ENCODE measurements at places on chromosomes 4 and X. TPM values are rescaled to one million over a fixed set of nuclear protein-coding genes. Genes with fewer than 3 reads are reported as not detected.

- peaks cover 56% of the 10 kb centered on the region for H3K4me1 ChIP-seq
- peak overlapping the region; percentile 57 for H3K27ac ChIP-seq
- H3K36me3 ChIP-seq = no peaks in the 10 kb centered on the region
- no peak for DNase-seq
- H3K27me3 ChIP-seq = no peaks in the 10 kb centered on the region
- H3K4me3 ChIP-seq = peak overlapping the region; percentile 37
Measured at GRCh38 chrX:40153345-40154249, 55.8 kb upstream of the BCOR start.

DNA sequence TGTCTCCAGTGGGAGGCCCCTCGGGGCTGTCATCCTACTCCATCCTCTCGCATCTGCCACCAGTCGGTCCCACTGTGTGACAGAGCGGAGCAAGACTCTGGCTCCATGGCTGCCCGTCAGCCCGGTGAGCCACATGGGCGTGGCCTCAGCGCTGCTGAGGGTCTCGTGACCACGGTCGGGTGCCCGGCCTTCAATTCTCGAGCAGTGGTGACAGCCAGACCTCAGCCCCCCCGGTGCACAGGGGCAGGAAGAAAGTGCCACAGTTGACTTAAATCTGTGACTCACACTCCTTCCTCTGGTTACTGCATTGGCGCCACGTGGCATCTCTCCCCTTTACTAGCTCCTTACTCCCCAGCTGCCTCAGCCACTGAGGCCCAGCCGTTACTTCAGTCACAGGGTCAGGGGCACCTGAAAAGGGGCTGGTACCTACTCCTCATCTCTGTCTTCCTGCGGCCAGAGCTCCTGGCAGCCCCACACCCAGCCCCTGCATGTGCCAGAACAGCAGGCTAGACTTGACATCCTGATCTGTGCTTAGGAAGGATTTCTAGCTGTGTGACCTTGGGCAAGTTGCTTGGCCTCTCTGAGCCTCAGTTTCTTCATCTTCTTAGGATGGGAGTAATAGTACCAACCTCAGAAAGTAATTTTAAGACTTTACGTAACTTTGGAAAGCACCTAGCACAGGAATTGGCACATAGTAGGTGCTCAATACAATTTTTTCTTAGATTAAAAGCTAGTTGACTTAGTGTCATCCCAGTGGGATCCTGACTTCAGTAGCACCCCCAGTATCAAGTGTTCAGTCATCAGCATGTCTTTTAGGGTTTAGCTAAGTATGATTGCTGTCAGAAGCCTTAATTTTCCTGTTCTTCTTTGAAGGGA is 66.1 kb downstream of the TNIP2 start:
- H3K27ac ChIP-seq = no peak overlapping the region
- peaks cover 97% of the 10 kb centered on the region for H3K36me3 ChIP-seq
- no peak for DNase-seq

DNA sequence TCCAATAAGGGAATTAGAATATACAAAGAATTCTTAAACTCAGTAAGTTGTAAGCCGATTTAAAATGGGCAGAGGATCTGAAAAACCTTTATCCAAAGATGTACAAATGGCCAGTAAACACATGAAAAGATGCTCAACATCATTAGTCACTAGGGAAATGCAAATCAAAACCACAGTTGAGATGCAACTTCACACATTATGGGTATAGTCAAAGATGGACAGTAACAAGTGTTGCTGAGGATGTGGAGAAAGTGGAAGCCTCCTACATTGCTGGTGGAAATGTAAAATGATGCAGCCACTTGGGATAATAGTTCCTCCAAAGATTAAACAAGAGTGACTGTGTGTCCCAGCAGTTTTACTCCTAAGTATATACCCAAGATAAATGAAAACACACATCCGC is 32.6 kb downstream of the RS1 start:
- H3K4me3 ChIP-seq = no peak overlapping the region
- H3K36me3 ChIP-seq = no peaks in the 10 kb centered on the region
- H3K4me1 ChIP-seq = no peaks in the 10 kb centered on the region
- no peak overlapping the region for H3K27ac ChIP-seq
- DNase-seq = no peak
- H3K27me3 ChIP-seq = no peaks in the 10 kb centered on the region

- H3K4me3 ChIP-seq = no peak overlapping the region
- DNase-seq = no peak
- no peaks in the 10 kb centered on the region for H3K27me3 ChIP-seq
- H3K4me1 ChIP-seq = no peaks in the 10 kb centered on the region
- H3K36me3 ChIP-seq = no peaks in the 10 kb centered on the region
- H3K27ac ChIP-seq = no peak overlapping the region
Measured at GRCh38 chrX:151896734-151897474, 15.8 kb upstream of the MAGEA4 start.

NUP62CL gene
- total RNA-seq = 1.1 TPM

GUCY1A1 gene
- 92.7 TPM for total RNA-seq
